NCI-H82 (cell line): ENCODE measurements at places on chromosomes 3 and 15.
A peak's percentile ranks its signal among the peaks of the same experiment; 100 is the strongest.

DNA sequence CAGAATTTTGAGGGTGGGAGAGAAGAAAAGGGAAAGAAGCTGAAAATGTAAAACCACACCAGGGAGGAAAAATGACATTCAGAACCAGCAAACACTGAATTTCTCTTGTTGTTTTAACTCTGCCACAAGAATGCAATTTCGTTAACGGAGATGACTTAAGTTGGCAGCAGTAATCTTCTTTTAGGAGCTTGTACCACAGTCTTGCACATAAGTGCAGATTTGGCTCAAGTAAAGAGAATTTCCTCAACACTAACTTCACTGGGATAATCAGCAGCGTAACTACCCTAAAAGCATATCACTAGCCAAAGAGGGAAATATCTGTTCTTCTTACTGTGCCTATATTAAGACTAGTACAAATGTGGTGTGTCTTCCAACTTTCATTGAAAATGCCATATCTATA, 15.5 kb downstream of the GREM1 start:
- DNase-seq: peak; percentile 23

DNA sequence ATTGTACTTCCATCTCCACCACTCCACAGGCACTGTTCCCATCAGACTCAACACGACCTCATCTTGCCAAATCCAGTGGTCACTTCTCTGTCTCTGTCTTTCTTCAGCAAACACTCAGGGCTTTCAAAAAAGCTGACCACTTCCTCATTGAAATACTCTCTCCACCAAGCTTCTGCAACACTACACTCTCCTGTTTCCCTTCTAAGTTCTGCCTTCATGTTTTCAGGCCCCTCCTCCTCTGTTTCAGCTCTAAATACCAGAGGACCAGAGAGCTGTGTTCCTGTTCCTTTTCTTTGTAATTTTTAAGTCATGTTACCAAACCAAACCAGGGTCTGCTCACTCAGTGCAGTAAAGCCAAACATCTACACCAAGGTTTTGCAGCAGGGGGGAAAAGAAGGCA, 33.8 kb upstream of the ACP3 start:
- no peak for DNase-seq

GRCh38 chr3:27500986-27501385, 16.8 kb upstream of the SLC4A7 start:
- no peak for DNase-seq

GRCh38 chr3:114223143-114223542, 14.2 kb downstream of the ZNF80 start:
- no peak for DNase-seq

GRCh38 chr3:839981-840380, 252.8 kb upstream of the CNTN6 start:
- no peak for DNase-seq

GRCh38 chr15:93899817-93900216, 331.5 kb upstream of the MCTP2 start:
- DNase-seq: no peak

- DNase-seq: peak; percentile 19
Measured at GRCh38 chr3:64188810-64189560, 36.3 kb downstream of the PRICKLE2 start.

DNA sequence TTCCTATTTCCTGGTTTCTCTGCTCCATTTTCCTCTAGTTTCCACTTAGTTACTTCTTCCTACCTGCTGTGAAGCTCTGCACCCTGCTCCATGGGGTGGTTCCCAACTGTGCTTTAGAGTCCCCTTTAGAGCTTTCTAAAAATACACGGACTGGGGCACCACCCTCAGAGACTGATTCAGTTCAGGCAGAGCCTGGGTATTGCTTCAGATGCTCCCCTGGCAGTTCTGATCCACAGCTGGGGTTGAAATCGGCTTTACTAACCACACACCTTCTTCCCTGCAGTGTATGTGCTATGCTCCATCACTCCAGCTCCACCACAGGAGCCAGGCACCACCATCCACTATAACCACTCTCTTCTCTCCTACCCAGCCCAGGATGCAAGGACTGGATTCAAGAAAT, 12.6 kb downstream of the ANP32A start:
- DNase-seq: no peak

DNA sequence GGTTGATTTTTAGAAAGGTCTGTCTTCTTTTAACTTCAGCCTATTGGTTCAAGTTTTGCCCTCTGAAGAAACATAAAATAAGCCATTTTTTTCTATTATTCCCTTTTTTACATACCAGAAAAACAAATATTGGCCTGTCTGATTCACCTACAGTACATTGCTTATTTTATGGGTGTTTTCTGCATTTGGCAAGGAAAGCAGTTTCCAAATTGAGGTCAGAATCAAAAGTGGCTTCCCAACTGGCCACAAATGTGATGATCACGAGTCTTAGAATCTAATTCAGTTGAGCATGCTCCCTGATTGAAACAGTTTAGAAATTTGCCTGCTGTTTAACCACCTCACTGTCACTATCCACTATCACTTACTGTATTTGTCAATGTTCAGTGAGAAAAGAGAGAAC, 106.9 kb upstream of the CHMP2B start:
- no peak for DNase-seq

DNA sequence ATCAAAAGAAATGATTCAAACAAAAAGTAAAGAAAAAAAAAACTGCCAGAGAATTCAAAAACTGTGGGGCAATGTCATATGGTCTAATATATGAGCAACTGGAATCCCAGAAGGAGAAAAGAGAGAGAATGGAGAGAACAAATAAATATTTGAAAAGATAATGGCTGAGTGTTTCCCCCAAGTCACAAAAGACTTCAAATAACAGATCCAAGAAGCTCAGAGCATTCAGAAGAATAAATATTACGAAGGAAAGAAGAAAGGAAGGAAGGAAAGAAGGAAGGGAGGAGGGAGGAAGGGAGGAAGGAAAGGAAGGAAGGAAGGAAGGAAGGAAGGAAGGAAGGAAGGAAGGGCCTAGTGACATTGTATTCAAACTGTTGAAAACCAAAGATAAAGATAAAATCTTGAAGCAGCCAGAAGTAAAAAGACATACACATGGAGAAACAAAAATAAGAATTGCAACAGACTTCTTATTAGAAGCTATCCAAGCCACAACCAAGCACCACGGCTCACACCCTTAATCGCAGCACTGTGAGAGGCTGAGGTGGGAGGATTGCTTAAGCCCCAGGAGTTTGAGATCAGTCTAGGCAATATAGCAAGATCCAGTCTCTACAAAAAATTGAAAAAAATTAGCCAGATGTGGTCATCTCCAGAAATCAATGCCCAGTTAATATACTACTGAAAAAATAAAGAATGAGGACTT, 118.9 kb upstream of the IGSF10 start:
- DNase-seq: no peak

GRCh38 chr3:184568560-184568923, 7.0 kb downstream of the EPHB3 start:
- DNase-seq: peak; percentile 64

DNA sequence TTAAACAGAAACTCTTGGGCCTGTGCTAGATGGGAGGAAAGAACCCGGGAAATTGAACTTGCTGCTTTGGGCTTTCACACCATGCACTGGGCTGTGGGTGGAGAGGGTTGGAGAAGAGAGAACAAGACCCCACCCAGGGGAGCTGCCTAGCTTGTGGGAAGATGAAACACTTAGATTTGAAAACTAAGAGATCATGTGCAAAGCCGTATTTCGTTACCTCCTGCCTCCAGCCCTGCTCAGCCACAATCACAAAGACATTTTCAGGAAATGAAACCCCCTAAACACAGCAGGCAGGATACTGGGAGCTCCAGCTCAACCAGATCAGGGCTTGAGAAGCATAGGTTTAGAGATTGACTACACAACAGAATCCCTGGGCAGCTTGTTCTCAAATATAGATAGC, 183.0 kb upstream of the C2CD4B start:
- no peak for DNase-seq

- peak; percentile 92 for DNase-seq
Measured at GRCh38 chr15:99704444-99704838, 28.8 kb downstream of the LYSMD4 start.

GRCh38 chr3:153928851-153929250, 192.3 kb upstream of the ARHGEF26 start:
- DNase-seq: no peak

DNA sequence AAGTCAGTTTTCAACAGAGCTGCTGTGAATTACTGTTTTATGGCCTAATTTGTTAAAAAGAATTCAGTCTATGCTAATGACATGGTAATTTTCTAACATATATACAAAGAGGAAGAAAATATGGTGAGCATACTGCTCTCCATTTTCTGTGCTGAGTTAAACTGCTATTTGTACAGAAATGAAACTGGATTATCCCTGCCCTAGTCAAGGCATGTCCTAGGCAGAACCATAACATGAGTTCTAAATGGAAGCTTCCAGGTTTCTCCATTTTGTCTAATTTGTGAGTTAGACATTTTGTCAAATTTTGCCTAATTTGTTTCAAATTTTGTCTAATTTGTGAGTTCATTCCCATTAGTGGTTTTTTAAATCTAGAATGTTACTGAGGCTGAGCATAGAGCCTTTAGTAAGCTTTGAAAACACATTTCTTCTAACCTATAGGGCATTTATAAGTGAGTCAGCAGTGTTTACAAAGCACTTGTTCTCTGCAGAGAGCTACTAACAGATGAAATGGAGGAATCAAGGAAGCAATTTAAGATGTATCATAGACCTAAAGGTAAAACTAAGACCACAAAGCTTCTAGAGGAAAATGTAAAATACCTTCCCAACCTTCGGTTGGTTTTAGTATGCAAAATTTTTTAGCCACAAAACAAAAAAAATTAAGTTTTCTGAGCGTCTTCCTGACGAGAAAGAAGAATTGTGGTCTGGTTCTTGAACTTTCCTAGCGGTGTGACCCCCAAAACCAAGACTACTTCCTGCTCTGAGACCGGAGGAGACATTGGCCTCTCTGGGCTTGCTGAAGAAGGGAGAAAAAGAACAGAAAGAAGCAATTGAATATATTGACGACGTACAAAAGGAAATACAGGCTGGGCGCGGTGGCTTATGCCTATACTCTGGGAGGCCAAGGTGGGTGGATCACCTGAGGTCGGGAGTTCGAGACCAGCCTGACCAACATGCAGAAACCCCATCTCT, 9.8 kb downstream of the P2RY14 start:
- DNase-seq: no peak

DNA sequence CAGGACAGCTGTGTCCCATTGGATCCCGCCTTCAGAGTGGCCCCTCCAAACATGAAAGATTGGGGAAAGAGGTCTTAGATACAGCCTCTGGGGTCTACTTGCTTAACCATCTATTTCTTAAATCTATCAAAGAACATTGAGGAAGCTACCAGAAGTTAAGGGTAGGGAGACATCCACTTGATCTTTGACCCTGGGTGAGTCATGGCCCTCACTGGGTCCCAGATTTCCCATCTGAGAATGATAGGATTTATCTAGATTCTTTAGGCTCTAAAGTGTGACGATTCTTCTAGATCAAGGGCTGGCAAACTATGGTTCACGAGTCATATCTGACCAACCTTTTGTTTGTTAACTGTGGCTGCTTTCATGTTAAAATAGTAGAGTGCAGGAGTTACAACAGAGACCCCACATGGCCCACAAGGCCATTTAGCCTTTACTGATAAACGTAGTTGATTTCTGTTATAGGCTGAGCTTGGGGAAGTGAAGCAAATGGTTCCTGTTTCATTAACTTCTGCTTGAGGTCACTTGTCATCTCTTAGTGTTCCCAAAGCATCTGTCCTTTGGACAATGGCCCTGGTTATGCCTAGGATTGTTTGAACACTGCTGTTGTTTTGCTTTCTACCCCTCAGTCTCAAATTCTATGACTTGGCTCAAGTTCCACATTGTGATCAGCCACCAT, 8.0 kb downstream of the MUC13 start:
- DNase-seq: no peak

GRCh38 chr15:83144771-83145170, 37.3 kb downstream of the TM6SF1 start:
- DNase-seq: no peak

DNA sequence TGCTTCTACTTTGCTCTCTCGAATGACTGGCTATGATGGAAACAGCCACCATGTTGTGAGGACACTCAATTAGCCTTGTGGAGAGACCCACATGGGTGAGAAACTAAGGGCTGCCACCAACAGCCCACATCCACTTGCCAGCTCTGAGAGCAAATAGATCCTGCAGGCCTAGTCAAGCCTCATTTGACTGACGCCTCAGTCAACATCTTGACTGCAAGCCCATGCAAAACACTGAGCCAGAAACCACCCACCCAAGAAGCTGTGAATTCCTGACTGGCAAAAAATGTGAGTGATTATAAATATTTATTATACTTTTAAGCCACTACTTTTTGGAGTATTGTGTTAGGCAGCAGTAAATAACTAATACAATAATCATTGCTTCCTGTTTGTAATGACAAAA, 58.4 kb downstream of the NOX5 start:
- no peak for DNase-seq

- no peak for DNase-seq
Measured at GRCh38 chr3:50212502-50212901, 7.4 kb downstream of the SLC38A3 start.

GRCh38 chr3:132803889-132804288, 81.7 kb upstream of the NPHP3 start:
- DNase-seq: peak; percentile 40

DNA sequence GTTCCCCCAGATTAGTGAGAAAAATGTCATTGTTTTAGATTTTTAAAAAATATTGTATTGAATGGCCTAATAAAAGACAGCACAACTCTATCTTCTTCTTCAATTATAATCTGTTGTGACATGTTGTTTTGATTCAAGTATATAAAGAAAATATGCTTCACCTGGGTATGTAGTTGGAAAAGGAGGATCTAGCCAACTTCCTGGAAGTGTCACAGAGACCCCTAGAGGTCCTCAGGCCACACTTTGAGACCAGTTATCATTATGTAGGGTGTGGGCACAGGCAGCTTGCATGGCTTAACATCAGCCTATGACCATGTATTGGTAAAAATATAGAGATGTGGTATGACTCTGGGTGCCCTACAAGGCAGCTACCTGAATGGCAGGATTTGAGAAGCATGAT, 14.7 kb upstream of the RYR3 start:
- DNase-seq: no peak

- DNase-seq: no peak
Measured at GRCh38 chr15:98562331-98562937, 85.9 kb upstream of the IGF1R start.

GRCh38 chr3:41041462-41041861, 157.8 kb upstream of the CTNNB1 start:
- DNase-seq: no peak

GRCh38 chr15:70533931-70534742, 229.2 kb downstream of the UACA start:
- no peak for DNase-seq

GRCh38 chr3:120823156-120823555, 80.6 kb downstream of the GTF2E1 start:
- DNase-seq: no peak
